ENCODE measurements at places on chromosomes 3 and 15.

GRCh38 chr3:10946526-10946925, 46.0 kb upstream of the SLC6A1 start:
- no peak for DNase-seq

GRCh38 chr3:27228805-27229204, 140.4 kb downstream of the NEK10 start:
- no peak for DNase-seq

DNA sequence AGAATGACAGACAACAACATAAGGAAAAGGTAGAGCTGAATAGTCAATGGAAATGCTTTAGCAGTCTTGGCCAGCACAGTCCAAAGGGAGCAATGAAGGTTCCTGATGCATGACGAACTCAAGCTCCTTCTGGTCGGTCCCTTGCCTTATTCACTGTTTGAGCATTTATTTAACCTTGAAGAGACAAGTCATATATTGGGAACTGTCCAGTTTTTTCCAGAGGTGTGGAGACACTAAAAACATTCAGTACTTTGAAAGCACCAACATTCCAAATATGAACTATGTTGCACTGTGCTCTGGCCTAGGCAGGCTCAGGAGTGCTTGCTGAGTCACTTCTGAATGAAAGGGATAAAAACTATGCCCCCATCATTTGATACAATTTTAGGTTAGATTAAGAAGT, 384.8 kb downstream of the MECOM start:
- no peak for DNase-seq

DNA sequence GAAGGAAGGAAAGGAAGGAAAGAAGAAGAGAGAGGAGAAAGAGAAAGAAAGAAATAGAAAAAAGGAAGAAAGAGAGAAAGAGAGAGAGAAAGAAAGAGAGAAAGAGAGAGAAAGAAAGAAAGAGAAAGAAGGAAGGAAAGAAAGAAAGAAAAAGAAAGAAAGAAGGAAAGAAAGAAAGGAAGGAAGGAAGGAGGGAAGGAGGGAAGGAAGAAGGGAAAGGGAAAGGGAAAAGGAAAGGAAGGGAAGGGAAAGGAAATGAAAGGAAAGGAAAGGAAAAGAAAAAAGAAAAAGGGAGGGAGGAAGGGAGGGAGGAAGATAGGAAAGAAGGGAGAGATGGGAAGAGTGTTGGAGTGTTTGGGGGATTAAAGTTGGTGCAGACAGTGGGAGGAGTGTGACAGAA, 450.1 kb downstream of the GBE1 start:
- no peak for DNase-seq

GRCh38 chr3:186165331-186165730, 56.4 kb upstream of the ETV5 start:
- DNase-seq, result no peak

All from activated CD8-positive, alpha-beta T cell treated with anti-CD3 and anti-CD28 coated beads, Interleukin-2, amount 10 ng/mL, durations not matched to agents 7 days and 5 days (primary cell).